ENCODE measurements at places on chromosomes 2 and 18.

- DNase-seq = no peak
These were observed 117.9 kb downstream of the TANC1 start for GRCh38 chr2:159086342-159086741.

GRCh38 chr2:130380096-130380934, 24.5 kb downstream of the PTPN18 start:
- DNase-seq = no peak

- no peak for DNase-seq
These were observed 506.1 kb downstream of the PTPRM start for GRCh38 chr18:8073167-8073566.

- no peak for DNase-seq
These were observed 289.7 kb downstream of the EPHA4 start for GRCh38 chr2:221282386-221282785.

GRCh38 chr2:154402213-154402612, 296.3 kb upstream of the KCNJ3 start:
- DNase-seq = no peak

- no peak for DNase-seq
These were observed 37.4 kb downstream of the ANKMY1 start for GRCh38 chr2:240520130-240520973.

GRCh38 chr2:71788186-71788525, 334.8 kb downstream of the DYSF start:
- no peak for DNase-seq

DNA sequence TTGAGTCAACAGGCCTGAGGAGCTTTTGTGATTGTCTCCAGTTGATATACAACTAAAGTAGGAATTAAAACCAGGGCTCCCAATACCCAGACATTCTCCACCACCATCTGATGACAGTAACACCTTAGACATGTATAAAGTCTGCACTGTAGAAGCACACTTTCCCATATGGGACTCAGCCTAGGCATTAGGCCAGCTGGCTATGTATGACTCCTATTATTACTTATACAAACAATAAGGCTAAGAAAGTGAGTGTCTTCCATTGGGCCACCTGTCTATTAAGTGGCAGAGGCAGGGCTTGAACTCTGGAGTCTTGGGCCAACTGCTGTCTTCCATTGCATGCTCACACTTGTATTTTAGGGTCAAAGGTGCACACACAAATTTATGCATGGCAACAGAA, 32.1 kb upstream of the COLEC12 start:
- no peak for DNase-seq

- DNase-seq = no peak
These were observed 36.6 kb upstream of the DYNC2LI1 start for GRCh38 chr2:43737097-43737854.

GRCh38 chr2:149906886-149907285, 319.3 kb upstream of the MMADHC start:
- DNase-seq = no peak
